COR-L47 (cell line): ENCODE measurements at places on chromosomes 7 and 10.

DNA sequence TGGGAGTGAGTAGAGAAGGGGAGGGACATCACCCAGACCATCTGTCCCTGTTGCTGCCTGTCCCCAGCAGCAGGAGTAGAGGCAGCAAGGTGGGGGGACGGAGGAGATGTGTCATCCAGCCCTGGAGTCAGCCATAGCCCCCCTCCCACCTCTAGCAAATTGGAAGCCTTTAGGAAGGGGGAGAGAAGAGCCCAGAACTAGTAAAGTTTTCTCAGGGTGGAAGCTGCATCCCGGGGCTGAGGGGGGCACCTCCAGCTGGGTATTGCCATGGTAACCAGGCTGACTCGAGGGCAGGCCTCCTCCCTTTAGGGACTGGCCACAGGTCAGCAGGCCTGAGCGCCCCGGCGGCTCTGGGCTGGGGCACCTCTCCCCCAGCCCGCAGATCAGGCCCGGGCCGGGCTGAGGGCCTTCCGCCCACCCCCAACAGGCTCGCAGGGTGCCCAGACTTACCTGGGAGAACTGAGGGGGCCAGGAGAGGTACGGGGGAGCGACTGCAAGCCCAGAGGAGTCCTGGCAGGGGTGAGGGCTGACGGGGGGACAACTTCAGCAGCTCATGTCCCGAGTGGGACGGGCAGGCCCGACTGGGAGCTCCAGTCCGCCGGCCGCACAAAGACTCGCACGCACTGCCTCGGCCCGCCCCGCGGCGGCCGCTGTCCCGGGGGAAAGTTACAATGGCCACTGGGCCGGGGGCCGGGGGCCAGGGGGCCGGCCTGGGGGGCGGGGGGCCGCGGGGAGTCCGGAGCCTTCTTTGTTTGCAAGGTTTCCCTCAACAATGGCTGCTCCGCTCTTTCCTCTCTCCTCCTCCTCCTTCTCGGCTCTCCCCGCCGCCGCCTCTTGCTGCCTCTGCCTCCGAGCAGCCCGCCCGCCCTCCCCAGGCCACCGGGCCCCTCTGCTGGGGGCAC is 6.0 kb downstream of the LDB1 start:
- DNase-seq = no peak

DNA sequence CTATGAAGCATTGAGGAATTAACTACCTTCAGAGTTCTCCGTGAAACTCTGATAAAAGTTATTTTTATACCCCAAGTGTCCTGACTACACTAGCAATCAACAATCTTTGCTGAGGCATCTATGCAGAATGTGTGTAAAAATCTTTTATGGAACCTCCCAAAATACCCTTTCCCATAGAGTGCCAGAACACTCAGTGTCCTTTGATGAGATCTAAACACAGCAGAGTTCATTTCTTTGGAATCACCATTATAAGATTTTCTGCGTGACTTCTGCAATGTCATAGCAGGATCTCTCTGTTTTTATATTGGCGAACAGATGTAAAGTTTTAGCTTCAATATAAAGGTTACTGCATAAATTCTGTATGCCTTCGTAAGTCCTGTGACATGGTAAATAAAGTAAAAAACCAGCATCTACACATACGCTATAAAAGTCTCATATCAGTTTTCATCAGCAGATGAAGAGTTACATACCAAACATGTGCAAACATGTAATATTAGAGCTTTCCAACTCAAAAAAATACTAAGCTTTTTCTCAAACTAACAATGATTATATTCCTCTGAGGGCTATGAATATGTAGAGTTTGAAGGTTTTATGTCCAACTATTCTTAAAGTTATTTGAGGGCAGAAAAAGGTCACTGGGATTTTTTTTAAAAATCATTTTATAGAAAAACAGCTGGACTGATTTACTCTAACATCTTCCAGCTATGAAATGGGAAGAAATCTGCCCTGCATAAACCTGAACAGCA is 67.2 kb downstream of the SKIDA1 start:
- no peak for DNase-seq

GRCh38 chr7:137142376-137142775 is 201.2 kb downstream of the PTN start:
- DNase-seq = no peak

GRCh38 chr7:158443014-158443687 is 144.5 kb downstream of the PTPRN2 start:
- no peak for DNase-seq
